Suprapubic skin (tissue), 4 donors: ENCODE measurements at places on chromosomes 4 and X. TPM values are rescaled to one million over a fixed set of nuclear protein-coding genes. Genes with fewer than 3 reads are reported as not detected.
A peak's percentile ranks its signal among the peaks of the same experiment; 100 is the strongest.

GRCh38 chr4:6011271-6011671, 7.0 kb downstream of the C4orf50 start:
- DNase-seq, result no peak
- H3K27ac ChIP-seq, result no peak overlapping the region
- H3K4me3 ChIP-seq, result no peak overlapping the region
- peaks cover 5% of the 10 kb centered on the region for H3K4me1 ChIP-seq
- no peaks in the 10 kb centered on the region for H3K36me3 ChIP-seq
- peaks cover 51% of the 10 kb centered on the region for H3K27me3 ChIP-seq

DNA sequence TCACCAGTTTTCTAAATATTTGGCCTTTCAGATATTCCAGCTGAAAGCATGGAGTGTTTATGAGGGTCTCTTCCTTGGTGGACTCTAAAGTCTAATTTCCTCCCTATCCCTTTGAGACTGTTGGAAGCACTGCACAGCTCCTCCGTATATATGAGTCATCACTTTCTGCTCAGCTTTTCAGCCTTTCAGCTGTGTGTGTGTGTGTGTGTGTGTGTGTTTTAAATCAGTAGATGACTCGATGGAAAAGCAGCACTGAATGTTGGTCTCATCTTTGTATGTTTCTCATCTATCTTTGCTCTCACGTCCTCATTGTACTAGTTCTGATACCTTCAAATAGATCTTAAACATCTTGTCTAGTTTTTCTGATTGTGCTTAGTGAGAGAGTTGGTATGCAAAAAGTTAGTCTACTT, 81.6 kb downstream of the ZFX start:
- no peak overlapping the region for H3K4me3 ChIP-seq
- no peaks in the 10 kb centered on the region for H3K4me1 ChIP-seq
- no peak overlapping the region for H3K27ac ChIP-seq
- no peaks in the 10 kb centered on the region for H3K27me3 ChIP-seq

DNA sequence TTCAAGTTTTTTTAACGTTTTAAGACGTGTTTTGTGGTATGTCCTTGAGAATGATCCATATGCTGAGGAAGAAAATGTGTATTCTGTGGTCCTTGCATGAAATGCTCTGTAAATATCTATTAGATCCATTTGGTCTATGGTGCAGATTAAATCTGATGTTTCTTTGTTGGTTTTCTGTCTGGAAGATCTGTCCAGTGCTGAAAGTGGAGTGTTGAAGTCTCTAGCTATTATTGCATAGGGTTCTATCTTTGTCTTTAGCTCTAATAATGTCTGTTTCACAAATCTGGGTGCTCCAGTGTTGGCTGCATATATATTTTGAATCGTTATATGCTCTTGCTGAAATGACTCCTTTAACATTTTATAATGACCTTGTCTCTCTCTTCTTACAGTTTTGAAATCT, 122.5 kb downstream of the RPA4 start:
- no peaks in the 10 kb centered on the region for H3K4me1 ChIP-seq
- H3K36me3 ChIP-seq, result no peaks in the 10 kb centered on the region
- no peak overlapping the region for H3K27ac ChIP-seq
- H3K4me3 ChIP-seq, result no peak overlapping the region

DNA sequence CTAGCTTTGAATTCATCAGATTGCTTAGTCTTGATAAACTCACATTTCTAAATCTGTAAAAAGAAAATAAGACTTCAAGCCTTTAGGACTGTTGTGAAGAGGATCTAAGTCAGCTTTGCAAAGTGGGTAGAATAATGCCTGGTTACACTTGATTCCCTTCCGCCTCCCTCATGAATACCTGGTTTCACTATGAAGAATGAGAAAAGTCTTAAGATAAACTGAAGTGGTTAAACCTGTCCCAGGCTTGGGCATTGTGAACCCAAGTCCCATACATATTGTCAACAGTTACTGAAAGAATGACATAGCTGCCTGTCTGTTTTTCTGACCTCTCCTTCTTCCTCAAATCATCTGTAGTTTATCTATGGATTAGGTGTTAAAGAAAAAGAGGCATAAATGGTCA, 16.7 kb upstream of the GBA3 start:
- peaks cover 8% of the 10 kb centered on the region for H3K4me1 ChIP-seq
- H3K4me3 ChIP-seq, result no peak overlapping the region
- DNase-seq, result no peak
- H3K27ac ChIP-seq, result no peak overlapping the region

DNA sequence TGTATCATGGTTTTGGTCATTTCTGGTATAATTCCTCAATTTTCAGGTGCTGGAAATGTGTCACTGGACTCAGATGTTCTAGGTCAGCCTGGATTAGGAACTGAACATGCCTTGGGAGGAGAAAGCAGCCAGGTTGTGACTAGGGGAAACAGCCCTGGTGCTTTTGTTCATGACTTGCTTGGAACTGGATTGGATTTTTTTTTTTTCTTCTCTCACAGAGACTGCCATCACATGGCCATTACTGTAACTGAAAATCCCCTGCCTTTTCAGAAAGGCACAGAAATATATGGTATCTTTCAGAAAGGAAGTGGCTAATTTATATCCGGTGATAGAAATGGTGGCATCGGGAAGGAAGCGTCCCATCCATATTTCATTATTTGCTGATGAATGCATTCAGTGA, 34.6 kb downstream of the SEPTIN11 start:
- no peak for DNase-seq
- no peak overlapping the region for H3K4me3 ChIP-seq
- H3K27me3 ChIP-seq, result no peaks in the 10 kb centered on the region
- peak overlapping the region; percentile 79 for H3K27ac ChIP-seq
- no peaks in the 10 kb centered on the region for H3K36me3 ChIP-seq

- H3K4me3 ChIP-seq, result no peak within 1 kb of the TSS
- no peaks in the 10 kb centered on the region for H3K36me3 ChIP-seq
- no peak for DNase-seq
These were observed at the start of gene PASD1 for GRCh38 chrX:151563449-151563848. Gene PASD1, plus strand, starts transcription at chrX:151563675. Its CDS starts 37,879 bp downstream, at chrX:151601554.

GRCh38 chr4:5337731-5338130, 286.5 kb downstream of the STK32B start:
- no peaks in the 10 kb centered on the region for H3K36me3 ChIP-seq
- no peaks in the 10 kb centered on the region for H3K27me3 ChIP-seq
- no peak for DNase-seq
- H3K4me3 ChIP-seq, result no peak overlapping the region
- no peak overlapping the region for H3K27ac ChIP-seq
- no peaks in the 10 kb centered on the region for H3K4me1 ChIP-seq

- no peak overlapping the region for H3K4me3 ChIP-seq
These were observed 19.5 kb downstream of the RELL1 start for GRCh38 chr4:37666625-37667071.

GRCh38 chr4:174214101-174214878, 69.2 kb downstream of the FBXO8 start:
- peak overlapping the region; percentile 23 for H3K4me3 ChIP-seq
- H3K4me1 ChIP-seq, result peaks cover 43% of the 10 kb centered on the region
- DNase-seq, result no peak
- peaks cover 100% of the 10 kb centered on the region for H3K27me3 ChIP-seq
- no peak overlapping the region for H3K27ac ChIP-seq

DNA sequence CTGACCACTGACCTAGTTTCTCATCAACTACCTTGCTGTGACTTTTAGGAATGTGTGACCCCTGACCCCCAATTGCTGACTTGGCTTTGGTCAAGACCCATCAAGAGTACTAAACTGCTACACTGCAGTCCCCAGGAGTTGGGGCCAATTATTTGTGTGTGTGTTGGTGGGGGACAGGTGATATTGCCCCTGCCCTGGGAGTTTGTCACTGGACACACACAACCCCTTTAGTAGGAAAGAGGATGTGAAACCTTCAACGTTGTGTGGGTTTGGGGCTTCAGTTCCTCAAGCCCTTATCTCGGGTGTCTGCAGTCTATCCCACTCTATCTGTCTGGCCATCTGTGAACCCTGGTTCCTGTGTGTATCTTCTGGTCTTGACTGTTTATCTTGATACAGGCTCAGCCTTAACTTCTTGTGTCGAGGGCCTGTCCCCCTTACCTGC, 6.5 kb downstream of the SASH3 start:
- no peak overlapping the region for H3K4me3 ChIP-seq
- DNase-seq, result no peak
- no peaks in the 10 kb centered on the region for H3K36me3 ChIP-seq

DNA sequence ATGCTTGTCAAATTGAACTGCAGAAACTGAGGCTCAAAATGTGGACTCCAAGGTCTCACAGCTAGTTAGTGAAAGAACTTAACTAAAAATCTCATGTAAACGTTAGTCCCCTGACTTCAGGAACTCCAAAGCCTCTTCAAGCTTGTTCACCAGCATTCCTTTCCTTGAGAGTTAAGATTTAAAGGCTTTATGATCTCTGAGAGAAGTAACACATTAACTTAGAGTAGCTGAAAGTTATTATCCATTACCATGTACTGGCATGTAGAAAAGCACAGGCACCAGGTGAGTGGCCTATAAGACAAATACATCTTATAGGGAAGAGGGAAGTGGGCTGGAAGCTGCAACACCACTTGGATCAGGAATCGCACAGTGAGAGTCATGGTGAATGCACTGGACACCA, 15.3 kb downstream of the PARM1 start:
- H3K27ac ChIP-seq, result no peak overlapping the region
- H3K36me3 ChIP-seq, result no peaks in the 10 kb centered on the region
- H3K27me3 ChIP-seq, result no peaks in the 10 kb centered on the region
- no peak for DNase-seq

- H3K4me1 ChIP-seq, result no peaks in the 10 kb centered on the region
- no peak overlapping the region for H3K4me3 ChIP-seq
- no peaks in the 10 kb centered on the region for H3K27me3 ChIP-seq
These were observed 477.4 kb downstream of the ACTRT1 start for GRCh38 chrX:127574829-127575228.

- DNase-seq, result no peak
- H3K4me1 ChIP-seq, result peaks cover 49% of the 10 kb centered on the region
- H3K27me3 ChIP-seq, result no peaks in the 10 kb centered on the region
- peak overlapping the region; percentile 98 for H3K27ac ChIP-seq
These were observed 2.1 kb downstream of the PPP3CA start for GRCh38 chr4:101345271-101345595.

GRCh38 chr4:134787315-134787714, 585.7 kb upstream of the PABPC4L start:
- H3K27me3 ChIP-seq, result no peaks in the 10 kb centered on the region
- DNase-seq, result no peak
- no peaks in the 10 kb centered on the region for H3K4me1 ChIP-seq
- H3K36me3 ChIP-seq, result no peaks in the 10 kb centered on the region

DNA sequence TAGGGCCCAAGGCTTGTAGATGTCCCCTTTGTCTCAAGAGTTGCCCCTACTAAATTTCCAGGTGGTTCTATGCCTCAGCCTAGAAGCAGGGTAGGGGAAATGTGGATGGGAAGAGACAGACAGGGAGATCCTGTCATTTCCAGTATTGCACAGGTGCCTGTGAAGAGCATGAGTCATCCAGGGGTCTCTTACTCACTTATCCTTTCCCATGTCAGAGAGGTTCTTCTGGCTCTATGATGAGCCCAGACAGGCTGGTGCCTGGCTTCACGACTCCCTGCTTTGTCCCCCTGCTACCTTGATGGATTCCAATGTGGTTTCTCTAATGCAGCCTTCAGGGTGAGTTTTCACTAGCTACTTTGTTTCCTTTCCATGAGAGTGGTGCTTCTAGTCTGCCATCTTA, 35.2 kb upstream of the DDX60 start:
- no peak for DNase-seq
- H3K4me1 ChIP-seq, result no peaks in the 10 kb centered on the region
- no peak overlapping the region for H3K27ac ChIP-seq
- peaks cover 10% of the 10 kb centered on the region for H3K36me3 ChIP-seq

- no peak overlapping the region for H3K4me3 ChIP-seq
- H3K27me3 ChIP-seq, result no peaks in the 10 kb centered on the region
- no peak for DNase-seq
- H3K27ac ChIP-seq, result no peak overlapping the region
- no peaks in the 10 kb centered on the region for H3K4me1 ChIP-seq
- no peaks in the 10 kb centered on the region for H3K36me3 ChIP-seq
These were observed 40.5 kb upstream of the BMP3 start for GRCh38 chr4:80989921-80990544.

GRCh38 chr4:154872198-154872597, 91.1 kb downstream of the RBM46 start:
- no peak overlapping the region for H3K4me3 ChIP-seq
- H3K4me1 ChIP-seq, result no peaks in the 10 kb centered on the region
- H3K27ac ChIP-seq, result no peak overlapping the region
- H3K27me3 ChIP-seq, result no peaks in the 10 kb centered on the region

DNA sequence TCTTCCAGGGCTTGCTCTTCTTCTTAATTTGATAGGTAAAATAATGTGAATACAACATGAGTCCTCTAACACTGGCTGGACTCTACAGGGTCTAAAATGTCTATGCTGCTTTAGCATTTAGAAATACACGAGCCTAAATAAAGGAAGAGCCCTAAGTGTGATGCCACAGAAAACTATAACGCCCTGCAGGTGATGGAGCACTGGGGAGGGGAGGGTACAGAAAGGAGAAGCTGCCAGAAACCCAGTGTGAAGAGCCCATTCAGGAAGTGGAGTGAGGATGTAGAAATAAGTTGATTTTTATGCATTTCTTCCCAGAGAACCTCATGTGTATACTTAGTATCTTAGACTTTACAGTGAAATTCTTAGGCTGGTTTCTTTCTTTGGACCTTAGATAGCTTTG, 83.4 kb downstream of the TNIP2 start:
- peaks cover 67% of the 10 kb centered on the region for H3K36me3 ChIP-seq
- no peak overlapping the region for H3K27ac ChIP-seq
- no peaks in the 10 kb centered on the region for H3K4me1 ChIP-seq
- DNase-seq, result no peak

GRCh38 chrX:74377282-74377681, 44.0 kb upstream of the SLC16A2 start:
- no peak overlapping the region for H3K4me3 ChIP-seq
- no peak overlapping the region for H3K27ac ChIP-seq
- no peaks in the 10 kb centered on the region for H3K36me3 ChIP-seq
- no peak for DNase-seq
- H3K4me1 ChIP-seq, result no peaks in the 10 kb centered on the region
- no peaks in the 10 kb centered on the region for H3K27me3 ChIP-seq

GRCh38 chr4:98639108-98639507, 19.3 kb downstream of the TSPAN5 start:
- no peaks in the 10 kb centered on the region for H3K4me1 ChIP-seq
- no peak for DNase-seq
- H3K27ac ChIP-seq, result no peak overlapping the region

- H3K4me1 ChIP-seq, result no peaks in the 10 kb centered on the region
- no peak overlapping the region for H3K27ac ChIP-seq
- DNase-seq, result no peak
- H3K36me3 ChIP-seq, result no peaks in the 10 kb centered on the region
- no peaks in the 10 kb centered on the region for H3K27me3 ChIP-seq
These were observed 1110.9 kb downstream of the NLGN4X start for GRCh38 chrX:5117816-5118215.

Gene CXCL11
- not detected for total RNA-seq

Gene RAB33A
- not detected for total RNA-seq

Gene GAB3
- 2.7 TPM for total RNA-seq

Gene SYP
- not detected for total RNA-seq

Gene TMEM154
- 164 TPM for total RNA-seq

Gene VCX
- total RNA-seq, result not detected

Gene MAGEA11
- not detected for total RNA-seq

Gene ADH1B
- total RNA-seq, result 318 TPM

Gene DSPP
- total RNA-seq, result not detected

Gene CT45A5
- total RNA-seq, result not detected

Gene PTCHD1
- total RNA-seq, result 0.26 TPM

Gene SPOCK3
- total RNA-seq, result not detected

Gene GPR173
- total RNA-seq, result 0.97 TPM
